ENCODE measurements at places on chromosomes 5 and 9.

- no peak for DNase-seq
Measured at GRCh38 chr9:87874304-87874623, 8.4 kb upstream of the SPATA31E1 start.

GRCh38 chr5:168176251-168176650 lies 115.2 kb upstream of the WWC1 start:
- no peak for DNase-seq

DNA sequence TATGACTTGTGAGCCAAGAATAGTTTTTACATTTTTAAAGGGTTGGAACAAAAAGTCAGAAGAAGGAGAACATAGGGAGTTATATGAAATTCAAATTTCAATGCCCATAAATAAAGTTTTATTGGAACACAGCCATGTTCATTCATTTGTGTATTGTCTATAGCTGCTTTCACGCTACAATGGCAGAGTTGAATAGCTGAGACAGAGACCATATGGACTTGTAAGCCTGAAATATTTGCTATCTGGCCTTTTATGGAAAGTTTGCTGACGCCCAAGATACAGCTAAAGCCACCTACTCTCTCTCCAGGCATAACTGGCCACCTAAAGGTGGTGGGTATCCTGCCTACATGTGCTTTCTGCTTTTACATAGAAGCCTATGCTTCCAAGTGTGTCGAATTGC lies 10.9 kb downstream of the DAB2IP start:
- DNase-seq = no peak

- DNase-seq = peak; percentile 31
Measured at GRCh38 chr9:133135146-133135745, 14.2 kb upstream of the RALGDS start.

- no peak for DNase-seq
Measured at GRCh38 chr9:96027251-96028131, 152.0 kb downstream of the ERCC6L2 start.

Measured in stimulated activated CD4-positive, alpha-beta T cell treated with anti-CD3 and anti-CD28 coated beads, Interleukin-15, amount 100 ng/mL, for 1 hour (primary cell).